ENCODE measurements at places on chromosomes 5 and 9.

DNA sequence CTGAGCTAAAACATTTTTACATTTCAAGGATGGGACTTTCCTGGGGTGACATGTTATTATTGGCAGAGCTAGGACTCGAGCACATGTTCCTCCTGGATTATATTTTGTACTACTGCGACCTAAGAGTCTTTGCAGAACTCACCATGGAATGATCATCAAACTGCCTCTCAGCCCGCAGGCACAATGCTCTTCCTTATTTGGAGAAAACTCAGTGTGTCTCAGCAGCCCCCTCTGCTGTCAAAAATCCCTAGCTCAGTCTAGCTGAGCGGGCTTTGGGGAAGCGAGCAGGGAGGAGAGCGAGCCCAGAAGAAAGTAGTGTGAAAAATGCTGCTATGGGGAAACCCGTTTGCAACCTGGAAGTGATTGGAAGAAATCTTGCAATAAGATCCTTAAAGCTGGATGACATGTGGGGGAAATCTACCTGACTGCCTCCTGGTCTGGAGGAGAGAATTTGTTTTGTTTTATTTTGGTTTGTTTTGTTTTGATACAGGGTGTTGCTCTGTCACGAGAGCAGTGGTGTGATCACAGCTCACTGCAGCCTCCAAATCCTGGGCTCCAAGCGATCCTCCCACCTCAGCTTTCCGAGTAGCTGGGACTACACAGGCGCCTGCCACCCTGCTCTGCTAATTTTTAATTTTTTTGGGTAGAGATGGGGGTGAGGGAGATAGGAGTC, 89.9 kb upstream of the CLINT1 start:
- peak; percentile 92 for DNase-seq

GRCh38 chr5:41109186-41109585, 38.0 kb upstream of the MROH2B start:
- no peak for DNase-seq

DNA sequence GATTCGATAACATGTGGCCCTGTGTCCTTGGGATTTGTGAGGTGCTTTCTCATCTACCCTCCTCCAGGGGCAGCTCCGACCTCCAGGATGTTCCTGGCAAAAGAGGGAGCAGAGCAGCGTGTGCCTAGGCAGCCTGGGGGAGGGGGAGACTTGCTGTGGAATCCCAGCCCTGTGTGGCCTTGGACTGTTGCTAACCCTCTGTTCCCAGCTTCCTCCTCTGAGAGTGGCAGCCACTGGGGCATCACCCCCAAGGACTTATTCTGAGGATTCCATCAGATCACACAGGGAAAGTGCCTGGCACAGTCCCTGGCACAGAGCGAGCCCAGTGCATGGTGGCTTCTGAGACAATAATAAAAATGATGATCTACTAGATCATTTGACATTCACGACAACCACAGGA, 265.1 kb upstream of the MVB12B start:
- DNase-seq, result no peak

DNA sequence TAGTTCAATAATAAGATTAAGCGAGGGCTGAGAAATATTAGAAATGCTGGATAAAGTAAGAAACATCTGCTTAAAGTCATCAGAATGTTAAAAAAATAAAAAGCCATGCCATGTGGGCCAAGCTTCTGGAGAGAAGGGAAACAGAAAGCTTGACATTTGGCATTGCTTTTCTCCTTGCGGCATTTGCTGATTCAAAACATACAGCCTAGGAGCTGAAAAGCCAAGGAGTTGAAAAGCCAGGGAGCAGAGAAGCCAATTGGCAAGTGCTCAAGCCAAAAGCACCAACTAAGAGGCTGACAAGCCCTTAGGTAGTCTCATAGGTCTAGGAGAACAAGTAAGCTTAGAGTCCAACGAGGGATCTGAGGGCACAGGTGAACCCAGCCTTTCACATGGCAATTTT, 754.3 kb downstream of the TLE4 start:
- DNase-seq, result peak; percentile 27
